ENCODE measurements at places on chromosomes 3 and 15.

- no peak for DNase-seq
Measured at GRCh38 chr3:131794766-131795388, 239.9 kb downstream of the CPNE4 start.

DNA sequence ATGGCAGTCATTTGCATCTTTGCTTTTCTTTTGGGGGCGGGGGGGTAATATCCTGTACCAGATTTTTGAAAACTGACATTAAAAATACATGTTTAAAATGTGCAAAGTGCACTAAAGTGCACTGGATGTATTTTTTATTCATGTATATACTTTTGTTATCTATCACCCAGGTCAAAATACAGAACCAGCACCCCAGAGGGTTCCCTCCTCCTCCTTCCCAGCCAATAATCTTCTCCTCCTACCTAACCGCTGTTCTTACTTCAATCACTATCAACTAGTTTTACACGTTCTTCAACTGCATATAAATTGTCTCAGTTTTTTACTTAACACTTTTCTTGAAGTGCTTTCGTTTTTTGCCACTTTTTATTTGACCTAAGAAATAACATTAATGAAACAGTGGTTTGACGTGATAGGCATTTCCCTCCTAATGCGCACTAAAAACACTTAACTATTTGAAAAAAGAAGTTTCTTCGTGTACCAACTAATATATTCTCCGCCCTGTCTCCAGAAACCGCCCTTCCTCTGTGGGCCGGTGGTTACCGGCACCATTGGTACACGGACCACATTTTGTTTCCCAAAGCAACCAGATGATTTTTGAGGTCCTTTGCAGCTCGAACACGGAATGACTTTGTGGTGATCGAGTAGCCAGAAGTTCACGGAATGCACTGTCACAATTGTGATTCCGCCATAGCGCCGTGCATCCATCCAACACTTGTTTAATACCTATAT, 836 bp upstream of the AKAP13 start:
- DNase-seq: peak; percentile 5

DNA sequence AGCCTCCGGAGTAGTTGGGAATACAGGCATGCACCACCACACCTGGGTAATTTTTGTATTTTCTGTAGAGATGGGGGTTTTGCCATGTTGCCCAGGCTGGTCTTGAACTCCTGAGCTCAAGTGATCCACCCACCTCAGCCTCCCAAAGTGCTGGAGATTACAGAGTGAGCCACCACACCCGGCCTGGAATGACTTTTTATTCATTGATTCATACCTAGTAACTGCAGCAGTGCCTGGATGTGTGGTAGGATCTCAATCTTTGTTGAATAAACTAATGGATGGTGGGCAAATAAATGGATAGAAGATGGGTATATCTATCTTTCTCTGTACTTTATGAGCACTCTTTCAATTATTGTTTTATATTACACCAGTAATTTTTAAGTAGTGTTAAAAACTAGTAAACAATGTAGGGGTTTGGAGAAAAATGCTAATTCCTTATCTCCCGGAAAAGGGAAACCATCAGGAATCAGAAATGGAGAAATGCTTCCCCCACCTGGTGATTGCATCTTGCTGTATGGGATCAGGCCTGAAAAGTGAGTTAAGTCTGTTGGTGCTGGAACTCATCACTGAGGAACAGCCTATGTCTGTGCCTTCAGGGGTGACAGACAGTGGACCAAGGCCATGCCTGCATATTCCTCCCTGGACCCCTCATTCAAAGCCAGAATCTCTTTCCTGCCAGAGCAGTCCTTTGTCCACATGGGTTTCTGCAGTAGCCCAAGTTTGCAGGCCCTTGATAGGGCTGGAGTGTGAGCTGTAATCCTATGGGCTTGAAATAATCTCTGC, 161.0 kb upstream of the CTDSPL start:
- no peak for DNase-seq

DNA sequence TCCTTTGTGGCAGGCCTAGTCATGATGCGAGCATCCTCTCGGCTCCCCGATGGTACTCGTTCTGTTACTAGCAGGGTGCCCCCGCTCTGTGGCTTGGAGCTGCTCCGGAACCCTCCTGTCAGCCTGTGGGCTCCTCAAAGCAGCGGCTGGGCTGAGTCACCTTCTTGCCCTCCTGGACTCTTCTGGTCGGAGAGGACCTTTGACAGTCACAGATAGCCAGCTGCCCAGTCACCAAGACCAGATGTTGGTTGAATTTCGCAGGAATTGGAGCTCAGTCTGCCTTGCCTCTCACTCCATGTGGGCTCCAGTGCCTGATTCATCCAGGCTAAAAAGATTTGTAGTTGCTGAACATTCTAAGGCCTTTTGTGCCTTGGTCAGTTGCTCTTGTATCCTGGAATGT, 94.5 kb downstream of the CHCHD6 start:
- no peak for DNase-seq

- DNase-seq: no peak
Measured at GRCh38 chr3:129266651-129267050, 12.0 kb upstream of the HMCES start.

GRCh38 chr15:68693071-68693470, 114.3 kb downstream of the CORO2B start:
- DNase-seq: no peak

DNA sequence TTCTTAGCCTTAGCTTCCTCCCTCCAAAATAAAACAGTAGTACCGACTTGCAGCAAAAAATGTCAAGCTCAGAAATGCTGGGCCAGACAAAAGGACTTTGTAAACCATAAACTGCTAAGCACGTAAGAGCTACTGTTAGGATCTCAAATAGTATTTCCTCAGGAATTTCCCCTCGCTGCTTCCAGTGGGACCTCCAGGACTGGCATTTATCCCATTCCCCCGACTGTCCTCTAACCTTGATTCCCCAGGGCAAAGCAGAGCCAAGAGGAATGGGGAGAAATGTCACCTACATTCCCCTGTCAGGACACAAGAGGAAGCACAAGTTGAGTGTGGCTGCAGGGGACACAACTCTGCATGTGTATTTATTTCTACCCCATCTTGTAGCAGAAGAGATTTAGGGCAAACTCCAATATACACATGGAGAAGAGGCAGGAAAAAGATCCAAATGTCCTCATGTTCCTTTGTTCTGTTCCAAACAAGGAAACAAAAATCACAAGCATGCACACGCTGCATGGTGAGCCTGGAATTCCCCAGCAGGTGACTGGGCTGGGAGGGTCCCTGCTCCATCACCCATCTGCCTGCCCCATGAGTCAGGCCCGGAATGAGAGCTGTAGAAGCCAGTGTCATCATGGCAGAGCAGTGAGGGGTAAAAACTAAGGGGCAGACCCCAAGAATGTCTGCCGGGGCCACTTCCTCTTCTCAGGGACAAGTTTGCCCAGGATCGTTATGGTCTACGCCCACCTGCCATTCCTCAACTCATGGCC, 4.2 kb downstream of the STOML1 start:
- no peak for DNase-seq

- no peak for DNase-seq
Measured at GRCh38 chr3:176430244-176431037, 766.8 kb downstream of the TBL1XR1 start.

- DNase-seq: no peak
Measured at GRCh38 chr15:96606617-96607016, 276.1 kb downstream of the NR2F2 start.

- no peak for DNase-seq
Measured at GRCh38 chr3:25041871-25042584, 386.0 kb upstream of the RARB start.

DNA sequence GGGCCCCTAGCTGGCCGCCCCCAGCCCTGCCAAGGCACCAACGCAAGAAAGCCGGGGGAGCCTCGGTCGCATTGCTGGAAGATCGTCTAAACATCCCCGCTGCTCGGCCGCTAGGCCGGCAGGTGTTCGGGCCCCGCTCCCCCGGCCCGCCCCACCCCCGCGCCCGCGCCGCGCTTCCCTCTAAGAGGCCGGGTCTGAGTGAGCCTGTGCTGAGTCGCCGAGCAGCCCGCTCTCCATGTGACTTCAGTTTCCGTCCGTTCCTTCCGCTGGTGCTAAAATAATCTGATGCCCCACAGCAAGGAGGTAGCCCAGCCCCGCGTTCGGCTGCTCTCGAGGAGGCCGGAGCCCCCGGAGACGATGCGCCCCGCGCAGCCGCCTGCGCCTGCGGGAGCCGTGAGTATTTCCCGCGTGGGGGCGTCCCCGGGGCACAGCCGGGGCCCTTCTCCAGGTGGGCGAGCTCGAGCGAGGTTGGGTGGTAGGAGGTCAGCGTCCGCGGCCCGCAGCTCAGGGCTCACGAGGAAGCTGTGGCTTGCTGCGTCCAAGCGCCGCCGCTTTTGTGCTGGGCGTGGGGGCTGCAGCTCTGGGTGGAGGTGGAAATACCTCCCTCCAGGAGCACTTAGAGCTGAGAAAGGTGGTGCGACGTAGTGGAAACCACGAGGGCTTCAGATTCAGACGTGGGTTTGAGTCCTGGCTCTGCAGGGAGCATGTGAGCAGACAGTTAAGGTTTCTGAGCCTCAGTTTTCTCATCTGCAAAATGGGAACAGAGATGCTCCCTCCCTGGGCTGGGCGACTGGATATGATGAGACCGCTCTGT, at the start of gene NRROS:
NRROS (plus strand) TSS at position 212 of the 814 bp plus-strand sequence. CDS start 14,846 bp downstream, outside the sequence.
- peak; percentile 38 for DNase-seq

DNA sequence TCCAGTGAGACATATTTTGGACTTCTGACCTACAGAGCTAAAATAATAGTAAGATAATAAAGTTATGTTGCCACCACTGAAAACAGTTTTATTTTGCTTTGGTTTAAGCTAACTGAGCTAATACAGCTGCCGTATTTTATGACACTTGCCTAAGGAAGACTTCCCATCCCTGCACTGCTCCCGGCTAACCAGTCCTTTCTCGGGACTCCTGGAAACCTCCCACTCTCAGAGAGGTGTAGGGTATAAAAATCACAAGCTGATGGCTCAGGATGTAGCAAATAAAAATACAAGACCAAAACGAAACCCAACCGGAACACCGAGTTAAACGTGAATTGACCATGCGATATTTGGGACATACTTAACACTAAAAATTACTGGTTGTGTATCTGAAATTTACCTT, 448 bp upstream of the KBTBD12 start:
- no peak for DNase-seq

- no peak for DNase-seq
Measured at GRCh38 chr3:59850417-59850816, 800.6 kb upstream of the CFAP20DC start.

GRCh38 chr3:119437691-119438258, 25.6 kb downstream of the TMEM39A start:
- DNase-seq: no peak

DNA sequence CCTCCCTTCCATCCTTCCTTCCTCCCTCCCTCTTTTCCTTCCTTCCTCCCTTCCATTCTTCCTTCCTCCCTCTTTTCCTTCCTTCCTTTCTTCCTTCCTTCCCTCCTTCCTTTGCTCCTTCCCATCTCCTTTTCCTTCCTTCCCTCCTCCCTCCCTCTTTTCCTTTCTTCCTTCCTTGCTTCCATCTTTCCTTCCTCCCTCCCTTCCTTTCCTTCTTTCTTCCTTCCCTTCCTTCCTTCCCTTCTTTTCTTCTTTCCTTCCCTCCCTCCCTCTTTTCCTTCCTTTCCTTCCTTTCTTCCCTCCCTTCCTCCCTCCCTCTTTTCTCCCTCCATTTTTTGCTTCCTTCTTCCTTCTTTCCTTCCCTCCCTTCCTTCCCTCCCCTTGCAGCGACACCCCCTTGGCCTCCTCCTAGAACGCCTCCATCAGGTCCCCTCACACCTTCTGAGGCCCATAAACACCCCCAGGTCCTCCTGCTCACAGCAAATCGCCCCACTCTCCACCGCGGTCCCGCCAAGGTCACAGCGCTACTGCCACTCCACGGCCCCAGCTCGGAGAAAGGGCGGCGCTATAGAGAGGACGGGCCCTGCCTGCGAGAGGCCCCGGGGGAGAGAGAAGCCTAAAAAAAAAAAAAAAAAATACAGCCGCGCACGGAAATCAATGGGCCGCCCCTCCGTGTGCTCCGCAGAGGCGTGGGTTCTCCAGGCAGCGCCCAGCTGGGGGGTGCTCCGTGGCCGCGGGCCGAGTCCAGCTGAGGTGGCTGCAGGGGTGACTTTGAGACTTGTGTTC, 328.2 kb downstream of the OCA2 start:
- DNase-seq: no peak

- DNase-seq: no peak
Measured at GRCh38 chr3:13872451-13872850, 7.4 kb downstream of the WNT7A start.

DNA sequence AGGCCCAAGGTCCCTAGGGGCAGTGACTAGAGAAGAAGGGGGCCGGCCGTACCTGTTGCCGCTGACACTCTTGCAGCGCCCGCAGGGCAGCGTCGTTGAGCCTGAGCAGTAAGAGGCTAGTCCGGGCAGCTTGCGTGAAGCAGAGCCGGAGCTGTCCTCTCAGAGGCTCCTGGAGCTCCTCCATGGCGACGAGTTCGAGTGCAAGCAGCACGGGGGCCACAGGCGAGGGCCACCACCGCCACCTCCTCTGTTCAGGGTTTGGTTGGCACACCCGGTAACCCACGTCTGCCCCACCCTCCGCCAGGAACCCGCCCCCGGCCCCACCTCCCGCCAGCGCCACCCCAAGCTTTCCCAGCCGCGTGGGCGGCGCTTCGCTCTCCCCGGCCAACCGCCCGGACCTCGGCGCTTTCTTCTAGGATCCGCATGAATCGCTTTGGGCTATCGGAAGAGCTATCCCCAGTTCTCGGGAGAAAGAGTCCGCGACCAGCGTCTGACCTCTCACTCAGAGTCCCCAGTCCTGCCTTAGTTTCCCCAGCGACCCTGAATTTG, at the start of gene ELL3:
ELL3 (minus strand) TSS at position 249 of the 549 bp plus-strand sequence; CDS start at position 184, 65 bp downstream.
- DNase-seq: peak; percentile 49

Measured in stimulated activated CD8-positive, alpha-beta memory T cell treated with anti-CD3 and anti-CD28 coated beads, Interleukin-4, amount 100 ng/mL, for 1 hour (primary cell).